ENCODE measurements at places on chromosomes 7 and 10.

DNA sequence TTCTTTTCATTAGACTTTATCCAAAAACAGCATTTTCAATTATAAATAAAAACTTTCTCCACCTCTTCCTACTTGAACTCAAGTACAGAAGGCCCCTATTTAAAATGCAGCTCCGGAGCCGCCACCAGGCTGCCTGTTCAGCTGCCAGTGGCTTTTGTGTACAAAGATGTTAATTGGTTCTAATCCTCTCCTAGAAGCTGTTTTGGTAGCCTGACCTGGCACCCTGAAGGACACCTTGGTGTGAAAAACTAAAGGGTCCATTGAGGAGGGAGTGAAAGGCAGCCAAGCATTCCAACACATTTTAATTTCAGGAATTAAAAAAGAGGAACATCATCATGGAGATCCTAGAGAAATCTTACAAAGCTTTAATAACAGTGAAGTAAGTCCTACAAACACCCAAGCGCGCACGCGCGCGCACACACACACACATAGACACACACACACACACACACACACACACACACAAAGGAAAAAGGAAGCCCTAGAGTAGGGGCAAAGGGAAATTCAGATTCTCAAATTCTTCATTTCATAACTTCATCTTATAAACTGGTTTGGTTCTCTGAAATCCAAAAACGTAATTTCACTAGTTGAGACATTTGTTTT lies 41.4 kb downstream of the VAX1 start:
- no peak for DNase-seq

- DNase-seq: no peak
Observed at GRCh38 chr7:23184709-23185359, 3.0 kb downstream of the NUP42 start.

- no peak for DNase-seq
Observed at GRCh38 chr10:107215681-107216080, 51.2 kb upstream of the SORCS1 start.

GRCh38 chr7:2371329-2371728 lies 16.7 kb downstream of the EIF3B start:
- DNase-seq: no peak

Data from activated CD4-positive, alpha-beta T cell treated with anti-CD3 and anti-CD28 coated beads for 4 hours (primary cell).